PC-9 (cell line): ENCODE measurements at places on chromosomes 6 and 20.
A peak's percentile ranks its signal among the peaks of the same experiment; 100 is the strongest.

DNA sequence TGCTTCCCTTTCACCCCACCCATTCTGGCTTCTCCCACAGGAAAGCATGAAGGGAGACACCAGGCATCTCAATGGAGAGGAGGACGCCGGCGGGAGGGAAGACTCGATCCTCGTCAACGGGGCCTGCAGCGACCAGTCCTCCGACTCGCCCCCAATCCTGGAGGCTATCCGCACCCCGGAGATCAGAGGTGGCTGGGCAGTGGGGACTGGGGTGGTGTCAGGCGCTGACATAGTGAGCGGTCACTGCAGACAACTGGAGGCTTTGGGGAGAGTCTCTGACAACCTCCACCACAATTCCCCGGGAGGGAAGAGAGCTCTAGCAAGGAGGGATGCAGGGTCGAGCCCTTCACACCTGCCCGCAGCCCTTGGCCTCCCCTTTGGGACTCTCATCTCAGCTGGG lies 18.1 kb downstream of the DNMT3B start:
- no peak for DNase-seq

GRCh38 chr6:154157082-154157481 lies 118.0 kb downstream of the OPRM1 start:
- no peak for DNase-seq

GRCh38 chr6:41334482-41335040 lies 847 bp upstream of the NCR2 start:
- DNase-seq = no peak

GRCh38 chr6:106014955-106015354 lies 71.2 kb upstream of the PRDM1 start:
- no peak for DNase-seq

- DNase-seq = peak; percentile 60
Observed at GRCh38 chr20:34129518-34130162, 17.6 kb upstream of the EIF2S2 start.
